Stimulated activated naive CD8-positive, alpha-beta T cell treated with anti-CD3 and anti-CD28 coated beads, Interleukin-15, amount 100 ng/mL, for 72 hours (primary cell): ENCODE measurements at places on chromosomes 3 and 15.
A peak's percentile ranks its signal among the peaks of the same experiment; 100 is the strongest.

GRCh38 chr3:47113669-47114365 is 50.1 kb downstream of the SETD2 start:
- no peak for DNase-seq

- DNase-seq, result no peak
Measured at GRCh38 chr3:11379238-11379823, 107.1 kb downstream of the ATG7 start.

- no peak for DNase-seq
Measured at GRCh38 chr3:193585530-193585929, 7.5 kb upstream of the OPA1 start.

- no peak for DNase-seq
Measured at GRCh38 chr3:172133838-172134237, 94.5 kb downstream of the FNDC3B start.

GRCh38 chr3:144822671-144823070 is 851.0 kb downstream of the DIPK2A start:
- no peak for DNase-seq

DNA sequence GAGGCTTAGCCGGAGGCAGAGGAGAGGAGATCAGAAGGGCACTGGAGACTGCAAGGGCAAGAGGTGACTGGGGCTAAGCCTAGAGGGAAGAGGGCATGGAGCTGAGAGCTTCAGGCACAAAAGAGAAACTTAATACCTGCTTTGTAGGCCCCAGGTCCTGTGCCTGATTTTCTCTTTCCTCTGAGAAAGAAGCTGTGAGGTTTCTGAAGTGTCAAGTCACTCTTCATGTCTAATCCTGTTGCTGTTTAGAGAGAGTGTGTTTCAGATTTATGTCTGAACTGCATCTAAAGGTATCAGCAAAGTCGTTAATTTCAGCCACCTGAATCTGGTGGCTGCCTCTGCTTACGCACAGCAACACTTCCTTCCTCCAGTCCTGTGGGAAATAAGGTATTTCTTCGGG is 106.9 kb upstream of the RNU6-1 start:
- no peak for DNase-seq

- no peak for DNase-seq
Measured at GRCh38 chr3:45362758-45363157, 25.6 kb upstream of the LARS2 start.

- no peak for DNase-seq
Measured at GRCh38 chr3:152480282-152480953, 211.7 kb downstream of the MBNL1 start.

DNA sequence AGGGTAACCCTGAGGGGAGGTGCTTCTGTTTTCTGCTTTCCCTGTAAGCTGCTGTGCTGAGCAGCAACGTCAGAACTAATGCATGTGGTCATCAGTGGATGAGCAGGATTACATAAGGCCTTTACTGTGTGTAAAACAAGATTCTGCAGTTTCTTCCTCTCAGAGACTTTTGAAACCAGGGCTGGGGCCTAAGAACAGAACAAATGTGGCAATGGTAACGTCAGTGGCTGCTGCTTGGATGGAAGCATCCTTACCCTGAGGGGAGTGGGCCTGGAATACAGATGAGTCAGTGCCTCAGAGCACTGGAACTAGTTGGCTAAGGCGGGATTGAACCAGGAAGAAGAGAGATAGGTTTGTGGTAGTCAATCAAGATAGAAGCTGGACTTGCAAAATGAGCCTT is 180.2 kb upstream of the KCNH8 start:
- DNase-seq, result no peak

GRCh38 chr3:189301479-189301878 is 129.7 kb downstream of the TPRG1 start:
- no peak for DNase-seq

DNA sequence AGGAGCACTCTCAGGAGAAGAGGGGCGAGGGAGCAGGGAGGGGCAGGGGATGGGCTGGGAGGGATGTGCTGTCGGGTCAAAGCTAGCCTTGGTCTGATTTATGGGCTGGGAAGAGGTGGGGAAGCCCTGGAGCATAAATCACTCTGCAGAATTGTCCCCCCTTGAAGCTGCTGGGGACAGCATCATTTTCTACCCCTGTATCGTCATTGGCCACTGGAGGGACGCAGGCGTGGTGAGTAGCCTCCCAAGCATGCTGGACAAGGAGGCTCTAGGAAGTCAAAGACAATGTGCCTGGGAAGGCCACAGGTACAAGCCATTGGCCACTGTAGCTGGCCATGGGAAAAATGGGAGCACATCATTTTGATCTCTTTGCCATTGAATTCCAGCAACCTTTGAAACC is 175.5 kb upstream of the CTDSPL start:
- no peak for DNase-seq

DNA sequence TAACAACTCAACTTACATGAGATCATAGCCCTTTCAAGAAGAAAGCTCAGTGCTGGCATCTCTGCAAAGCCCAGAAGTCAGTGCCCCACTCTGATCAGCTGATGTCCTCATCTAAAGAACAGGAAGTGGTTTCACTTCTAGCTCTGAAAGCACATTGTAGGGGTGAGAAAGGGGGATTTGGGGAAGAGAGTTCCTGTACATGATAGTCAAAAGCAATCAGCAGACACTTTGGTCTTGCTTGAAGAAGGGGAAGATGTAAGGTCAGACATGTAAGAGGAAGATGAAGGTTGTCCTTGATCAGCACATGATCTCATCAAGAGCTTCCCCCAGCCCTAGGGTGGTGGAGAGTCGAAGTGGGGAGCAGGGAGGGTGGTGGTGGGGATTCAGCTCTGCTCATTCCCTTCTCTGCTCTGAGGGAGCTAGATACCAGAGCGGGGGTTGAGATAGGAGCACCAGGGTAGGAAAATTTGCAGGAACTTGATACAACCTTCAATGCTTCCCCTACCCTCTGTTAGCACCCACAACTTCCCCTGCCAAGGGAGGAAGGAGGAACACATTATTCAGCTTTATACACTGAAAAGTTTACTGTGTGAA is 76.4 kb upstream of the ETV5 start:
- DNase-seq, result peak; percentile 24

DNA sequence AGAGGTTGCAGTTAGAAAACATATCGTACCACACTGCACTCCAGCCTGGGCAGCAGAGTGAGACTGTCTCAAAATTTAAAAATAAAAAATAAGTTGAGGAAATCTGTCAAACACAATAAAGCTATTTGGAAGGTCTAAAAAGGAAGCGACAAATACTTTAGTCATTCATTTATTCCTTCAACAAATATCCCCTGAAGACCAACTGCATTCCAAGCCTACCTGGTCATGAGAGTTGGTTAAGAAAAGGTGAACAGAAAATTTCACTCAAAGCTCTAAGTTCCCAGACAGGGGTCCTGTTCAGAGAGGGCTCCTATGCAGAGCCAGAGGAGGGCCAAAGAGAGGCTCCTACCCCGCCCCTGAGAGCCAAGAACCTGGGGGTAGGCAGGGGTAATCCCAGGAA is 15.4 kb upstream of the PRKAR2A start:
- no peak for DNase-seq

DNA sequence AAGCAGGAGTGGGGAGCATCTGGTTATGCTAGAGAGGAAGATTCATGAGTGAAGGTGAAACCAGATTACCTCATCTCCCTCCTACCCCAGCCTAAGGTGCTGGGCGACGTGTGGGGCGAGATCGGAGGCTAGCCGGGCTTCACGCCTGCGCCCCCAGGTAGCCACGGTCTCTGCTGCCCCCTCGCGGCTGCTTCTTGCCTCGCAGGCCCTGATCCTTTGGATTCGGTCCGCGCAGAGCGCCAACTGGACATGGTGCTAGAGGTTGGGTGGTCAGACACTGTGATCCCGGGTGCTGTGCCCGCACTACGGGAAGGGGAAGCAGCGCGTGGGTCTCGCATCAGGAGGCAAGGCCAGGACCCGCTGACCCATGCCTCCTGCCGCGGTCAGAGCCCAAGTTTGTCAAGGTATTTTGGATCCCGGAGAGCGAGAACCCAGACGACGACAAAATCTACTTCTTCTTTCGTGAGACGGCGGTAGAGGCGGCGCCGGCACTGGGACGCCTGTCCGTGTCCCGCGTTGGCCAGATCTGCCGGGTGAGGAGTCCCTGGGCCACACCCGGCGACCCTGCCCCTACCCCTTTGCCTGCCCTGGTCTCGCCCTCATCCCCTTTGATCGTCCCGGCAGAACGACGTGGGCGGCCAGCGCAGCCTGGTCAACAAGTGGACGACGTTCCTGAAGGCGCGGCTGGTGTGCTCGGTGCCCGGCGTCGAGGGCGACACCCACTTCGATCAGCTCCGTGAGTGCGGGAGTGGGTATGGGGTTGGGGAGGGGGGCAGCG is 4.2 kb downstream of the SEMA3B start:
- DNase-seq, result peak; percentile 92

GRCh38 chr3:54870423-54870822 is 57.4 kb downstream of the LRTM1 start:
- DNase-seq, result no peak

GRCh38 chr3:197748597-197749314 is 927 bp upstream of the FYTTD1 start:
- DNase-seq, result no peak

GRCh38 chr3:45943207-45943846 is at the start of gene CXCR6:
Gene CXCR6, plus strand, starts transcription at chr3:45943464. Its CDS starts 3,018 bp downstream, at chr3:45946482.
- DNase-seq, result peak; percentile 61

GRCh38 chr3:107588217-107588616 is 65.5 kb downstream of the BBX start:
- DNase-seq, result no peak

- no peak for DNase-seq
Measured at GRCh38 chr3:9396301-9396631, 1.1 kb upstream of the SETD5 start.

DNA sequence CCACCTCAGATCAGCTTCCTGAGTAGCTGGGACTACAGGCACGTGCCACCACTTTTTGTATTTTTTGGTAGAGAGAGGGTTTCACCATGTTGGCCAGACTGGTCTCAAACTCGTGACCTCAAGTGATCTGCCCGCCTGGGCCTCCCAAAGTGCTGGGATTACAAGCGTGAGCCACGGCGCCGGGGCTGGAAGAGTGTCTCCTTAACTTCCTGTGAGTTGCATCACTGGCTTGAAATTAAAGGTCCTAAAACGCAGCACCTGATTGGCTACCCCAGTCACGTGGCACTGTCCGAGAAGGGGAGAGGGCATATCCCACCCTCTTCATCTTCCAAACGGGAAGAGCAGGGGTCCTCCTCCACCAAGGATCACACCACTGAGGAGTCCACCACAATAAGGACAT is 5.5 kb upstream of the FAM174B start:
- DNase-seq, result no peak

DNA sequence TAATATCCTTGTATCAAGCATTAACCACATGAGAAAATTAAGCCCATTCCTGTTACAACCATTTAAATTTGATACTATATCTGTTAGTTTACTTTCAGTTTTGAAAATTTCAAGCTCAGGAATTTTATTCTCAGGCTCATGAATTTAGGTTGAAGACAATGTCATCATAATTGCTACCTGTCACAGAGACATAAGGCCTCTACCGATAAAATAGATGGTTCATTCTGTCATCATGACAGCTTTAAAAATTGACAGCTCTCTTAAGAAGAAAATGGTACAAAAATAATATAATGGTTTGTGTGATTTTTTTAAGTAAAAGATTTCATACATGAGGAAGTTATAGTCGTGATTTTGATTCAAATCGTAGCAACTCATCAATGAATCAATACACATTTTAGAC is 1003.2 kb downstream of the ROBO1 start:
- no peak for DNase-seq

GRCh38 chr15:70512772-70513362 is 250.5 kb downstream of the UACA start:
- peak; percentile 64 for DNase-seq

DNA sequence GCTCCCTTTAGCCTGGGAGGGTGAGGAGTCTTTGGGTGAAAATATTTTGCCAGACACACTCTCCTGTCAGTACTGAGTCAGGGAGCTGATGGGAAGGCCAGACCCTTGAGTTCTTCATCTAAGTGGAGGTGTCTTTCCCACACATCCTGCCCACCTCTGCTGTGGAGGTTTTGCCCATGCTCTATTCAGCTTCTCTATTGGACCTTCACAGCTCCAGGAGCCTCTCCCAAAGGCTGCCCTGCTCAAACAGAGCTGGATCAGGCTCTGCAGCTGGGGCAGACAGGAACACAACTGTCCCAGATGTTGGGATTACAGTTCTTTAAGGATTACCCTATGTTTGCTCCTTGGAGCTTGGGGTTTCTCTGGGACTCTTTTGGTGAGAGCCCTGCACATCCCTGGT is 77.9 kb downstream of the SPSB4 start:
- DNase-seq, result no peak

DNA sequence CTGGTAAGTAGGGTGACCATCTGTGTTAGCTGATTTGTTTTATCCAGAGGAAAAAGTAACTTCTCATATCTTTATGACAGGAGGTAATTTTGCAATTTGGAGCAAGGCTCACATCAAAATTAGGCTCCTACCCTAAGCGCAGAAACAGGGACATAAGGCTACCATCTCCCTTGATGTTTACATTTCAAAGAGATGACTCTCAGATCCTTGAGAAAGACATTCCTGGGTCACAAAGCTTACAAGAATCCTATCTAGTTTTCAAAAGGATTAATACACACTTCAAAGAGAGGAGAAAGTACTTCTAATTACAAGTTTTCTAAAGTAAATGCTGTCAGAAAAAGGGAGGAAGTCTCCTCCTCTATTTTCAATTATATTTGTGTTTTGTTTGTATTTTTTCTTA is 7.0 kb downstream of the ZPLD1 start:
- DNase-seq, result no peak

DNA sequence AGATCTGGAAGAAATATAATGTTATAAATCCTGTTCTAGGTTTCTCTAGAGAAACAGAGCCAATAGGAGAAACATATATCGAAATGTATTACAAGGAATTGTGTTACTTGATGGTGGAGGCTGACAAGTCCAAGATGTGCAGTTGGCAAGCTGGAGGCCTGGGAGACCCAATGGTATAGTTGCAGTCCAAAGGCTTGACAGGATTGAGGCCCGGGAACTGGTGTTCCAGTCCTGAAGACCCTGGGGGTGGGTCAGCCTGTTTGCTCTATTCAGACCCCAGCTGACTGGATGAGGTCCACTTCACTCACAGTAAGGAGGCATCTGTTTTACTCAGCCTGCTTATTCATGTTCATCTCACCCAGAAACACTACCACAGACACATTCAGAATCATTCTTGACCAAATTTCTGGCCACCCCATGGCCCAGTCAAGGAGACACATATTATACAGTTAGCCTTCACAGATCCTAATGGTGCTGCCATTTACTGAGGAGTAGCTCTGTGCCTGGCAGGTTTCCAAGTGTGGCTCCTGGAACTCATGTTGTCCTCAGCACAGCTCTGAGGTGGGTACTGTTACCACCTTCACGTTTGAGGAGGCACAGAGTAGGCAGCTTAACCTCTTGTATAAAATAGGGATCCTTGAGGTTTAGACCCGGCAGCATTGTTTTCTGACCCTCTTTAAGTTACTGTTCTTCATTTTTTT is 3.7 kb downstream of the TRAK1 start:
- DNase-seq, result no peak
